BJ (cell line): ENCODE measurements at places on chromosomes 4 and X.

DNA sequence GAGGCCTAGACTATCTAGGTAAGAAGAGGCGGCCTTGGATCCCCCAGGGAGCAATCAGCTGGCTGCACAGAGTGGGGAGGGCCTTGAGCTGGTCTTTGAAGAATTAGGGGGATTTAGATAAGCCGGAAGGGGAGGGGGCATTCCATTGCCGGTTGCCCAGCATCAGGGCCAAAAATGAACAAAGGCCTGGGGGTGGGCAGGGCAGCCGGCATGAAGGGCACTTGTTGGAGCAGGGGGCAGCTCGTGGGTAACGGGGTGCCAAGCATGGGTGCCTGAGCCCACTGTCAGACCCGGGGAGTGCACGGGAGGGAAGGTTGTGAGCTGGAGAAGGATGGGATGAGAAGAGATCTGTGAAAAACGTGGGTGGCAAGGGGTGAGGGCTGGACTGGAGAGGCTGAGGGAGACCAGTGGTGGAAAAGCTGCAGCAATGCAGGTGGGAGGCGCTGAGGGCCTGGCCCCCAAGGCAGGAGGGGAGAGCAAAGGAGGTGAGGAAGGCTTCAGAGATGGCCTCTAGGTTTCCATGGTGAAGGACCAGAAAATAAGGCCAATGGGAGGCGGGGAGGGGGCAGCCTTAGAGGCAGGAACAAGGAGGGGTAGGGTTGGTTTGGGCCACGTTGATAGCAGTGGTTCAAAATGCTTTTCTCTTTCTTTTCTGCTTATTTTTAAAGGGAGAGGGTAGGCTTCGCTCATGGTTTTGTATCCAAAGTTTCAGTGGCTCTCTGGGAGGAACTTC is 8.6 kb downstream of the KLF3 start:
- no peak for DNase-seq

GRCh38 chrX:100720301-100720700 is 11.6 kb downstream of the SYTL4 start:
- DNase-seq, result no peak

GRCh38 chr4:95363966-95364365 is 184.8 kb downstream of the UNC5C start:
- DNase-seq, result no peak

DNA sequence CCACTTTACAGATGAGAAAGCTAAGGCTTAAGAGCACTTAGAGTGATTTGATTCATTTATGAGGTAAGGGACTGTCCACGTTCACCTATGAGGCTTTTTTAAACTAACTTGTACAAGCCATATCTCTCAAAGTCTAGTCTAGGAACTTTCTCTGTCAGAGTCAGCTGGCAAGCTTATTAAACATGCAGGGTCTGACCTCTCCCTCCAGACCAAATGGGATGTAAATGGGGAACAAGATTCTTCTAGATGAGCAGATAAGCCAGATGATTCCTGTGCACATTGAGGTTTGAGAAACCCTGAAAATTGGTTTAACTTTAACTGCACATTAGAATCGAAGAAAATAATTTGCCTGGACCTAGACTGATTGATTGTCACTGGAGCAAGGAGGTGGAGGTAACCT is 160.0 kb upstream of the SPRY1 start:
- peak; percentile 20 for DNase-seq

DNA sequence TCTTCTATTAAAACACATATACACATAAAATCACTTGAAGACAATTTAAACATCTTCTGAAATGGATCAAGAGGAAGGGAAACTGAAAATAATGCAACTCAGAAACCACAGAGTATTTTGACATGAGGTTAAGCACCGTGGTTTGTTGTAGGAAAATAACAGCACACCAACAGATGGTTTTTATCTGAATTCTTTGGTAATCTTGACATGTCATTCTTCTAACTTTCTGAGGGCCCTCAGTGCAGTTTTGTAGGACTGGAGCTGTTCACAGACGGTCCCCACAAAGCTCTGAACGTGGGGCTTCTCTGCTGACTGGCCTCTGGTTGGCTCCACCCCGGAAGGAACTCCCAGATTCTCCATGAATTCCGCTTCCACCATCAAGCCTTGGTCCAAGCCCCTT is 16.0 kb upstream of the TLR8 start:
- no peak for DNase-seq

GRCh38 chr4:120973207-120973606 is 50.7 kb upstream of the PRDM5 start:
- DNase-seq, result no peak

GRCh38 chr4:142579443-142579842 is 266.7 kb downstream of the INPP4B start:
- DNase-seq, result no peak

GRCh38 chr4:24973404-24973746 is 57.4 kb downstream of the LGI2 start:
- peak; percentile 27 for DNase-seq

DNA sequence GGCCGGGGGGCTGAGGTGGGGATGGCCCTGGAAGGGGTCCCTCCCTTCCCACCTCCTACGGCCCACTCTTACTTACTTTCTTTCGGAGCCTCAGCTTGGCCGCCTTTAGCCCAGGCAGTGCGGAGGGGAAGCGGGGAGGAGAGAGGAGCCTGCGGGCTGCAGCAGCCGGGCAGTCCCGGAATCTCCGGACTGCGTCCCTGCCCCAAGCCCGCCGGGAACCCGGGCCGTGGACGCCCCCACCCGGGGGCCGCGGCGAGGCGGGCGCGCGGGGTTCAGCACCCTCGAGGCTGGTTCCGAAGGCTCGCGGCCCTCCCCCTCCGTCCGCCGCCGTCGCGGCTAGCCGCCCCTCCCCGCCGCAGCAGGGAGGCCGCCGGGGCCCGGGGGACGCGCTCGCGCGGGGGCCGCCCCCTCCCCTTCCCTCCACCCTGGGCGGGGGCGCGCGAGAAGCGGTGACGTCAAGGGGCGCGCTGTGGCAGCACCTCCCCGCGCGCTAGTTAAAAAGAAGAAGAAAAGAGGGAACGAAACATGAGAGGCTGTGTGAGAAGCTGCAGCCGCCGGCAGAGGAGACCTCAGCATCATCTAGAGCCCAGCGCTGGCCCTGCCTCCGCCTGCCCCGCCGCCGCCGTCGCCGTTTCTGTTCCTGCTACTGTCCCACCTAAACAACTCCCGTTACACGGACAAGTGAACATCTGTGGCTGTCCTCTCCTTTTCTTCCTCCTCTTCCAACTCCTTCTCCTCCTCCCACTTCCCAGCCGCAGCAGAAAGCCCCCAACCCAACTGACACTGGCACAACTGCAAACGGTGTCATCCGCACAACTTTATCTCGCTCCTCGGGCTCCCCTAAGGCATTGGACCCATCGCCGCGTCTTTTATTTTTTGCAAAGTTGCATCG is at the start of gene HHIP:
Gene HHIP, plus strand, starts transcription at position 526 of the 892 bp plus-strand sequence. CDS start 520 bp downstream, outside the sequence.
- no peak for DNase-seq

DNA sequence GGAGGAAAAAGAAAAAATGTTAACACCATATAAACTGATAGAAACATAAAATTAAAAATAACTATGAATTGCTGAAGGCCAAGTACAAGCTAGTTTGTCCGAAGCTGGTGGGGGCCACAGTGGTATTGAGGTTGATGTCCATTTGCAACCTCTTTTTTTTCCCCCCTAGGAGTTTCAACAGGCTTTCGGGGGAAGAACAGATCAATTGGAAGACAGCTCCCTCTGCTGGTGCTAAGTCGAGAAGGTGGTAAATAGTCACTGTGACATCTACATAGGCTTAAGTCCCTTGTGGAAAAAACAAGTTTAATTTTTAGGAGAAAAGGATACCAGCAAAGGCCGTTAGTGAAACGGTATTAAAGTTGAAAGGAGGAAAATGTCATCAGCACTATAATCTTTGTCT is 115.7 kb upstream of the ZXDA start:
- no peak for DNase-seq

GRCh38 chrX:94493405-94493804 is 819.4 kb downstream of the FAM133A start:
- no peak for DNase-seq

- DNase-seq, result no peak
Measured at GRCh38 chr4:126766241-126766640, 866.5 kb upstream of the INTU start.

DNA sequence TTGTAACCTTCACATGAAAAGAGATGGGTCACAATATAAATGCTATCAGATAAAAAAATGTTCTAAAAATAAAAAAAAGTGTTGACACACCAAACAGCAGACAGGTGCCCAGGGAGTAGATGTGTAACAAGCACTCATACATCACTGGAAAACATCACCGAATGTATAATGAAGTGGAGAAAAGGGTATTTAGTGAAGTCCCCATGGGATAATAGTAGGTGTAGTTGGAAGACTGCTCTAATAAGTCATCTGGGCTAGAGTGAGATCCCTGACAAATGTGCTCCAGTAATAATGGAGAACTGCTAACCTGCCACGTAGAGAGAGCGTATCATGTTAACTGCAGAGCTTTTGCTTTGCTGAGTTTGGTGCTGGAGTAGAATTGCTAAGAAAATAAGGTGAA is 152.0 kb downstream of the GRIA2 start:
- no peak for DNase-seq

GRCh38 chr4:115485402-115485801 is 372.0 kb upstream of the NDST4 start:
- DNase-seq, result no peak

DNA sequence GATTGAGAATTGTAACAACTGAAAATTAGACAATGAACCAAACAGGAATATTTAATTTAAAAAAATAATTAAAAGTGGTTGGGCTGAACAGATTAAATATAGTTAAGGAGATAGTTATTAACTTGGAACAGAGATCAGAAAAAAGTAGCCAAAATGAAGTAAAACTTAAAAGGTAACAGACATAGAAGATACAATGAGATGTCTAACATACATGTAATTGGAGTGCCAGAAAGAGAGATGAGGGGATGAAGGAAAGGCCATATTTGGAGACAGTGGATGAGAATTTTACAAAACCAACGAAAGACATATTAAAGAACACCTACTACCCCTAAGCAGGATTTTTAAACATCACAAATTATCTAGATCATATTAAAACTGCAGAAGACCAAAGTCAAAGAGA is 8.0 kb downstream of the TBC1D9 start:
- no peak for DNase-seq

GRCh38 chr4:111977419-111977965 is 167.8 kb upstream of the FAM241A start:
- no peak for DNase-seq

- DNase-seq, result no peak
Measured at GRCh38 chr4:110632506-110633357, 9.9 kb upstream of the PITX2 start.

GRCh38 chrX:87337267-87337666 is 180.3 kb upstream of the KLHL4 start:
- DNase-seq, result no peak

GRCh38 chrX:54180403-54180802 is 2.7 kb downstream of the FAM120C start:
- no peak for DNase-seq

GRCh38 chrX:110222497-110223257 is 95.2 kb downstream of the AMMECR1 start:
- no peak for DNase-seq

DNA sequence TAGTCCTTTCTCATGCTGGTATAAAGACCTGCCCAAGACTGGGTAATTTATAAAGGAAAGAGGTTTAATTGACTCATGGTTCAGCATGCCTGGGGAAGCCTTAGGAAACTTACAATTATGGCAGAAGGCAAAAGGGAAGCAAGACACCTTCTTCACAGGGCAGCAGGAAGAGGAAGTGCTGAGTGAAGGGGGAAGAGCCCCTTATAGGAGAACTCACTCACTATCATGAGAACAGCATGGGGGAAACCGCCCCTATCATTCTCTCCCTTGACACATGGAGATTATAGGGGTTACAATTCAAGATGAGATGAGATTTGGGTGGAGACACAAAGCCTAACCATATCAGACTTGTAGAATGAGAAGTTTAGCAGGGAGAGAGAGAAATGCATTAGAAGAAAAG is 373.3 kb upstream of the DIAPH2 start:
- DNase-seq, result no peak

DNA sequence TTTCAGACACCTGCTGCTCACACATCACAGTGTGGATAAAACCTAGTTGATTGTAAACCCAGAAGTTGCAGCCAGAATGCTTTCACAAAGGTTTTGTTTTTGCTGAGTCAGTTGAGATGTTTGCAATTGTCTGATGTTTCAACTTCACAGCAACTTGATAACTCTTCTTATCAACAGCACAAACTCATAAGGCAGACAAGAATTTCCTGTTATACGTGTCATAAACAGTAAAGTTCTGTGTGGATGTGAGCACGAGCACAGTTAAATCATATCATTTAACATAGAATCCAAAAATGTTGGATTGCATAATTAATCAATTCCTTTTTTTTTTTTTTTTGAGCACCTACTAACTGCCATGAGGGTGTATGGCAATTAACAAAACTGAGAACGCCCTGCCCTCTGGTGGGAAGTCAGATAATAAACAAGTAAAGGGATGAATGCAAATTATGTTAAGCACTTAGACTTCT is 512.2 kb downstream of the PDHA2 start:
- no peak for DNase-seq

- DNase-seq, result no peak
Measured at GRCh38 chrX:136656361-136656964, 8.5 kb downstream of the CD40LG start.

DNA sequence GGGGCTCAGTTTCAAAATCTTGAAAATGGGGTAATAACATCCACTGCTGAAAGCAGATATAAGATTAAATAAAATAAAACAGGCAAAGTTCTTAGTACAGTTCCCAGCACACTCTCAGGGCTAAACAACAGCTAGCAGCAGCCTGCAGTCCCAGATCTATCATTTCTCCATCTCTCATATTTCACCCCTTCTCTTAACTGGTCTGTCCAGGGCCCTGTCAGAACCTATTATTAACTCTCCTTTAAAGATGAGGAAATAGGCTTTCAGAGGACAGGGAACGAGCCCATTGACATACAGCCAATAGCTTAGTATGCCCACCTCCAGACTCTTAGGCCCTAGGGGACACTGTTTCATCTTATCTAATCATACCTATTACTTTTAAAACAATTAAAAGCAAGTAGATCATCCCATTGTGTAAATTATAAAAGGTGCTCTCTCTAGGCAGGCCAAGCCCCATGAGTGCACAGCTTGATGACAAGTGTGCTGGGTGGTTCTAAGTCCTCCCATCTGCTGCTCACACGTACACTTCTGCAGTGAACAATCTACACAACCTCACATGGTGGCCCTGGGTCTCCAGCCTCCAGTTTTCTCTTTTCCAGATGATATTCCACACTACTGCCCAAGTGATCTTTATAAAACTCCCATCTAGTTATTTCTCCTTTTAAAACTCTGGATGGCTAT is 119.0 kb downstream of the APBB2 start:
- DNase-seq, result no peak

GRCh38 chr4:56217343-56217890 is 169.9 kb downstream of the AASDH start:
- DNase-seq, result no peak

- no peak for DNase-seq
Measured at GRCh38 chrX:130435937-130436336, 34.1 kb downstream of the RBMX2 start.

GRCh38 chr4:139558235-139559088 is 2.4 kb upstream of the SETD7 start:
- no peak for DNase-seq

- DNase-seq, result no peak
Measured at GRCh38 chrX:51825436-51825835, 68.0 kb upstream of the MAGED1 start.

GRCh38 chr4:87118826-87119225 is 101.6 kb downstream of the KLHL8 start:
- DNase-seq, result no peak

- DNase-seq, result no peak
Measured at GRCh38 chrX:40043895-40044294, 53.9 kb downstream of the BCOR start.

- no peak for DNase-seq
Measured at GRCh38 chr4:61493470-61493869, 293.3 kb downstream of the ADGRL3 start.
